Right renal cortex interstitium (tissue), 3 donors: ENCODE measurements at places on chromosomes 2 and 18. TPM values are rescaled to one million over a fixed set of nuclear protein-coding genes. Genes with fewer than 3 reads are reported as not detected.

Gene PLB1
- 1.7 TPM for polyA plus RNA-seq

GRCh38 chr18:7307030-7307429 lies 76.1 kb downstream of the LRRC30 start:
- no peak for DNase-seq

GRCh38 chr2:182072861-182073260 lies 87.2 kb downstream of the PPP1R1C start:
- no peak for DNase-seq

- no peak for DNase-seq
Observed at GRCh38 chr2:148607566-148607965, 37.0 kb upstream of the EPC2 start.

GRCh38 chr2:68151037-68151436 lies 6.7 kb upstream of the PNO1 start:
- DNase-seq, result no peak

- peak; percentile 39 for DNase-seq
Observed at GRCh38 chr2:54455131-54455562, 980 bp upstream of the SPTBN1 start.

Gene RNU2-63P
- not detected for polyA plus RNA-seq

- no peak for DNase-seq
Observed at GRCh38 chr2:101847661-101848339, 144.0 kb upstream of the IL1R2 start.

DNA sequence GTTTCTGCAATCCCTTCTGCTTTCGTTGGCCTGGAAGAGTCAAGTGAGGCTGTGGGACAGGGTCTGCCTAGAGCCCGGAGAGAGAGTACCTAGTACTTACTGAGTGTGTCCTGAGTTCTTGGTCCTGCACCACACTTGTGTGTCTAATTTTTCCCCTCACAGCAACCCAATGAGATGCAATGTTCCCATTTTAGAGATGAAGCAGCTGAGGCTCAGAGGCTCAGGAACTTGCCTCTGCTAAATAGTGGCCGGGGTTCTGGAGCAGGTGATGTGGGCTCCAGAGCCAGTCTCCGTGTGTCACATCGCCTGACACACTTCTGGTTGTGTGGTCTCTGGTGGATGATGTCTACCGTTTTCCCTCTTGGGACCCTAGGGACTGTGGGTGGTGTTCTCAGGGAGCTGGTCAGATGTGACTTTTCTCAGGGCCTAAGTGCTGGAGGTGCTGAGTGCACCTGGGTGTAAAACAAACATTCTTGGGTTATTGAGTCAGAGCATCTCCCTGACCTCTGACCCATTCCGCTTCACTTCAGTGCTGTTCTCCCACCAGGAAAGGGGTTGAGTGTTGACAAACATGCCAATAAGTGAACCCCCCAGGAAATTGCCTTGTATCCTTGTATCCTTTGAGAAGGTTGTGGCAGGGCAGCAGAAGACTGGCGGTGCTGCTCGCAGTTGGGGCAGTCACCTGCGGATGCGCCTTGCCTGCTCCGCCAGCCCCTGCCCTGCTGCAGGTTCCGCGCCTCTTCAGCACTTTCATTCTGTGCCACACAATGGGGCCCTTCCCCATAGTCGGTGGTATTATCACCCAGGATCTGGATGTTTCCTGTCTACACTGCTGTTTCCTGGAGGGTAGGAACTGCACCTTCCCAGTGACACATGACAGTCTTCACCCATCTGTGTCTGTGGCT lies 32.1 kb downstream of the HK2 start:
- no peak for DNase-seq

DNA sequence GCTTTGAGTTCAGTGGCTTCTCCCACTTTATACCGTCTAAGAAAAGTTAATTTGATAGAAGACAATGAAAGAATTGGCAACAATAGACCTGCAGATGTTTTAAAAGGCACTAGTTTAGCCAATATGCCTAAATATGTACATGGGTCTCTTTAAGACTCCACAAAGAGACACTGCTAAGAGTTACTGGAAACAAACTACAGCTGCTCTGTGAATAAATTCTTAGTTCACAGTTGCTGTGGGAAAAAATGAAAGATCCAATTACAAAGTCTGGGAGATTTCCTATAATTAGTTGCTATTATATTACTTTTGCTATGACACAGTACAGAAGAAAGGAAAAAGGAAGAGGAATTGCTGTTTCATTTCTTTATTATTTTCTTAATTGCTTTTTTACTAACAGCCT lies 34.3 kb downstream of the SCN9A start:
- DNase-seq, result no peak

Gene CFAP65
- 0.40 TPM for polyA plus RNA-seq

- DNase-seq, result no peak
Observed at GRCh38 chr2:121478996-121479745, 51.5 kb upstream of the RNU4ATAC start.

- DNase-seq, result peak; percentile 19
Observed at GRCh38 chr18:25420077-25420825, 68.3 kb upstream of the ZNF521 start.

Gene TMEM200C
- 1.1 TPM for polyA plus RNA-seq

- peak; percentile 71 for DNase-seq
Observed at GRCh38 chr18:59823596-59824195, 76.1 kb upstream of the PMAIP1 start.

GRCh38 chr2:159807183-159808031 lies 9.4 kb upstream of the CD302 start:
- DNase-seq, result no peak

DNA sequence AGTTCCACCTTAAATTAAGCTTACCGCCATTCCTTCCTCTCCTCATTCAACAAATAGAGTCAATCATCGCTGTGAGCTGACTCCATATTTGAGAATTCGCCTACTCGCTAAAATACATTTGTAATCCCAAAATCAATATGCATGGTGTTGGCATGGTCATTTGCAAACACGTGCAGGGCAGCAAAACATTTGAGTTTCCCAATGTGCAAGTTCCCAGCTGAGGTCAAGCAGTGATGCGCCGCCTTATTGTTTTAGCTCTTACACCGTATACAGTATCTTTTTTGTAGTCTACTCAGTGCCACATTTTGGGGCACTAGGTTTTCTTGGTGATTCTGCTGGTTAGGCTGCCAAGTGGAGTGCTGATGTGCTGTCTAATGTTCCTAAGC lies 73.3 kb upstream of the MGAT4A start:
- no peak for DNase-seq

Gene VWC2L
- 0.07 TPM for polyA plus RNA-seq

DNA sequence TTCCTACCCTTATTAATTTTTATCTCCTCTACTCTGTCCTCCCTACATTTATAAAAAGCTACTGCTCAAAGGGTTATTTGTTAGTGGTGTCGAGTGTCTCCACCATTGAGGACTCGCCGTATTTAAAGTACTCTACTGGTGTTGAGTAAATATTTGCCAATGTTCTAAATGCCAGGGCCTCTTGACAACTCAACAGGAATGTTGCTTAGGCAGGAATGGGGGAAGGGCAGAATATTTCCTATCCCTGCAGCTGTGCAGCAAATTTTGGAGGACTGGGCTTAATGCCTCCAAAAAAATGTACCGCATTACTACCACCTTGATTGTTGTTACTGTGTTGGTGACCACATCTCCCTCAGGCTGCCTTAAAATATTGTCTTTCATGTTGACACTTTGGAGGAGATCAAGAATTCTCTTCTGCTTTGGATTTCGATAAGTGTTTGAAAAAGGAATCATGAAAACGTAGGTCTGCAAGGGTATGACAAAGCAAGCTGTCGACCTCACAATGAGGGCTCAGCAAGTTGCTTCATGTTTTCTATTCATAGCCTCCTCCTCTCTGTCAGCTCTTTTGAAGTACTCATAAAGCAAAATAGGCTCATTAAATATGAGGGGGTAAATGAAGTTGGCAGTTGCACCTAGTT lies 84.3 kb downstream of the EFEMP1 start:
- no peak for DNase-seq

- no peak for DNase-seq
Observed at GRCh38 chr2:8543060-8543382, 138.8 kb upstream of the ID2 start.

Gene CYP1B1
- polyA plus RNA-seq, result 137 TPM
